ENCODE measurements at places on chromosomes 4 and X.
A peak's percentile ranks its signal among the peaks of the same experiment; 100 is the strongest.

GRCh38 chrX:3699821-3700381 is 13.5 kb downstream of the PRKX start:
- DNase-seq = no peak

GRCh38 chrX:151538190-151539122 is 25.0 kb upstream of the PASD1 start:
- no peak for DNase-seq

- DNase-seq = no peak
Observed at GRCh38 chrX:84046403-84046984, 141.5 kb downstream of the RPS6KA6 start.

- peak; percentile 6 for DNase-seq
Observed at GRCh38 chrX:125132274-125132673, 187.4 kb upstream of the TEX13C start.

GRCh38 chrX:24619647-24620046 is 27.5 kb downstream of the PCYT1B start:
- peak; percentile 14 for DNase-seq

GRCh38 chrX:69323786-69324720 is 158.8 kb upstream of the PJA1 start:
- DNase-seq = no peak

DNA sequence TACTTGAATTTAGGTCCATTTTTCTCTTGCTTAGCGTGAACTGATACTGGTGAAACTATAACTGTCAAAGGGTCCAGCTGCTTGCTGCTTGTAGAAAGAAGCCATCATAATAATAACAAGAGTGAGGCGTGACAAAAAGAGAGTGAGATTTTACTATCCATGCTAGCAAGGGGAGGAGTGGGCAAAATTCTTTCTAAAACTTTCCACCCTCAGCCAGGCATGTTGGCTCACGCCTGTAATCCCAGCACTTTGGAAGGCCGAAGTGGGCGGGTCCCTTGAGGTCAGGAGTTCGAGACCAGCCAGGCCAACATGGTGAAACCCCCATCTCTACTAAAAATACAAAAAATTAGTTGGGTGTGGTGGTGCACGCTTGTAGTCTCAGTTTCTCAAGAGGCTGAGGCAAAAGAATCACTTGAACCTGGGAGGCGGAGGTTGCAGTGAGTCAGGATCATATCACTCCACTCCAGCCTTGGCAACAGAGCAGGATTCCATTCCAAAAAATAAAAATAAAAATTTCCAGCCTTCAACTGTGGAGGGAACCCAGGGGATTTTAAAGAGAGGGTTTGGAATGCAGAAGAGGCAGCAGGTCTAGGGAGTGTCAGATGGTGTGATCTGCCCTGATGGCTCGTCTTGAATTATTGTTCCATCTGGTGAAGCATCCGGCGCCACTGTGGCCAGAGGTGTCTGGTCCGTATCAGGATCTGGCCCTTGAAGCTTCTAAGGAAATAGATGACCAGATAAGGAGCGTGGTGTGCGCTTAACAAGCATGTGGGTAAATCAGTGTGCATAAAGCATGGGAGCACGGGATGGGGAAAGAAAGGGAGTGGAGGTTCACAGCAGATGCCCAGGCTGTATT is 51.8 kb downstream of the LRP2BP start:
- DNase-seq = no peak

DNA sequence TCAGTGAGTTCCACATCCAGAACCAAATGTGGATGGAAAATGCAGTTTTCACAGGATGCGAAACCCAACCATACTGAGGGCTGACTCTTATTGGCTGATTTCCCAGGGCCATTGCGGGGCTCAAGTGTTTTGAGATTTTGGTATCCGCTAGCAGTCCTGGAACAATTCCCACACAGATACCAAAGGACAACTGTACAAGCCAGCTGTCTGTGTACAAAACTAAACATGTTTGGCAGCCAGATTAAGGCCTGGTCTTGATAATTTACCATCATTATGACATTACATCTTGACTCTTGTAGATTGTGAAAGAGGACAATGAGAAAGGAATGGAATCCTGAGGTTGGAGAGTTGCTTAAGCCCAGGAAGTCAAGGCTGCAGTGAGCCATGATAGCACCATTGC is 121.9 kb downstream of the DKK2 start:
- no peak for DNase-seq

All from SK-N-MC (cell line).